ENCODE measurements at places on chromosomes 3 and 15.

DNA sequence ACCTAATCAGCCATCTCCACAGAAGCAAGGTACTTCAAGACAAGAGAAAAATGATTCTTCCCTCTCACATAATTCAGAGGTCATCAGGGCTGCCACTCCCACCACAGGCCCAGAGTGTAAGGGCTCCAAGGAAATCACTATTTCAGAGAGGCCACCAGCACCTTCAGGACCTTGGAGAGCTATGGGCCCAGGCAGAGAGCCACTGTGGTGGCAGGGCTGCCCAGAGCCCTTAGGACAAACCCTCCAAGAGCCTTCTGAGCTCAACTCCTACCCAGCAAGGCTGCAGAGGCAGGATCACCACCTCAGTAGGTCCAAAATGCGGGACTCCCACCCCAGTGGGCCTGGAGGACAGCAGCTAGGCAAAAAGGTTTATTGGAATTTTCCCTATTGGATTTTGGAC is 17.9 kb upstream of the FAN1 start:
- DNase-seq, result no peak

DNA sequence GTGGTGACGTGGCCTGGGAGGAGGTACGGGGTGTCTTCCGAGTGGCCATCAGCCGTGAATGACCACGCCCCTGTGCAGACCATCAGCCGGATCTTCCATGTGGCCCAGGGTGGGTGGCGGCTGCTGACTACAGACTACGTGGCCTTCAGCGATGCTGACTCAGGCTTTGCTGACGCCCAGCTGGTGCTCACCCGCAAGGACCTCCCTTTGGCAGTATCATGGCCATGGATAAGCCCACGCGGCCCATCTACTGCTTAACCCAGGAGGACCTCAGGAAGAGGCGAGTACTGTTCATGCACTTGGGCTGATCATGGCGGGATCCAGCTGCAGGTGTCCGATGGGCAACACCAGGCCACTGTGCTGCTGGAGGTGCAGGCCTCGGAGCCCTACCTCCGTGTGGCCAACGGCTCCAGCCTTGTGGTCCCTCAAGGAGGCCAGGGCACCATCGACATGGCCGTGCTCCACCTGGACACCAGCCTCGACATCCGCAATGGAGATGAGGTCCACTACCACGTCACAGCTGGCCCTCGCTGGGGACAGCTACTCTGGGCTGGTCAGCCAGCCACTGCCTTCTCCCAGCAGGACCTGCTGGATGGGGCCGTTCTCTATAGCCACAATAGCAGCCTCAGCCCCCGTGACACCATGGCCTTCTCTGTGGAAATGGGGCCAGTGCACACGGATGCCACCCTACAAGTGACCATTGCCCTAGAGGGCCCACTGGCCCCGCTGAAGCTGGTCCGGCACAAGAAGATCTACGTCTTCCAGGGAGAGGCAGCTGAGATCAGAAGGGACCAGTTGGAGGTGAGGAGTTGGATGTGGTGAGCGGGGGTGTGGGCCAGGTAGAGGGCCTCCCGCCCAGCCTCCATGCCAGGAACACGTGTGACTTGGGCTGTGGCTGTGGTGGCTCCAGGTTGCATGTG is 178.4 kb downstream of the TBC1D2B start:
- no peak for DNase-seq

GRCh38 chr3:179149406-179149867 is 1.3 kb downstream of the PIK3CA start:
- peak; percentile 44 for DNase-seq

- DNase-seq, result peak; percentile 50
Measured at GRCh38 chr15:48896869-48897814, 19.2 kb downstream of the EID1 start.
